Activated CD8-positive, alpha-beta memory T cell treated with anti-CD3 and anti-CD28 coated beads, Interleukin-2, amount 50 U/mL, for 48 hours (primary cell): ENCODE measurements at places on chromosomes 12 and 14.

DNA sequence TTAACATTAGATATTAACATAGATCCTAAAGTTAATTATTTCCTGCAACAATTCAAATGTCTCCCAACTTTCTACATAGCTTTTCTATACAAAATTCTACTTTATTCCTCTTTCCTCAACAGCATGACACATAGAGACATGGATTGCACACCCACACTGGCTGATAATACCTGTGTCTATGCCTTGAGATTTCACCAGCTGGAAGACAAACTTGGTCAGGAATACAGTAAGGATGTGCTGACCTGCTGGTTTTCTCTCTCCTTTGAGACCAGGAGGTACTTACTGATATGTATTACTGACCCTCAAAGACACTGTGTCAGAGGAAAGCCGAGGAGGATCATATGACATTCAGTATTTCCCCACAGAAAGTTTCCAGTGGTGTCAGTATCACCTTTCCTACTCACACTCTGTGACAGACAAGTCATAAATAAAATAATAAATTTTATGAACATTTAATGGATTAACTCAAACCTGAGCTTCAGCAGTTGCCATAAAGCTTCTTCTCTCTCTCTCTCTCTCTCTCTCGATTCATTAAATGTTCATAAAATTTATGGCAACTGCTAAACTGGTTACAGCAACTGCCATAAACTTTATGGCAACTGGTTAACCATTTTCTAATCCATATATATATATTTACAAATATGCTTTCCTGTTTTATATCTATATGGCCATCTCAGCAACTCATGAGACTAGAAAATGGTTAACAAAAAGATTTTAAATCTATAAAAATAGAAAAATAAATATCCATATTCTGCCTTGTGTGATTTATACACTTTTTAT is 22.7 kb downstream of the EIF2S3B start:
- no peak for DNase-seq

DNA sequence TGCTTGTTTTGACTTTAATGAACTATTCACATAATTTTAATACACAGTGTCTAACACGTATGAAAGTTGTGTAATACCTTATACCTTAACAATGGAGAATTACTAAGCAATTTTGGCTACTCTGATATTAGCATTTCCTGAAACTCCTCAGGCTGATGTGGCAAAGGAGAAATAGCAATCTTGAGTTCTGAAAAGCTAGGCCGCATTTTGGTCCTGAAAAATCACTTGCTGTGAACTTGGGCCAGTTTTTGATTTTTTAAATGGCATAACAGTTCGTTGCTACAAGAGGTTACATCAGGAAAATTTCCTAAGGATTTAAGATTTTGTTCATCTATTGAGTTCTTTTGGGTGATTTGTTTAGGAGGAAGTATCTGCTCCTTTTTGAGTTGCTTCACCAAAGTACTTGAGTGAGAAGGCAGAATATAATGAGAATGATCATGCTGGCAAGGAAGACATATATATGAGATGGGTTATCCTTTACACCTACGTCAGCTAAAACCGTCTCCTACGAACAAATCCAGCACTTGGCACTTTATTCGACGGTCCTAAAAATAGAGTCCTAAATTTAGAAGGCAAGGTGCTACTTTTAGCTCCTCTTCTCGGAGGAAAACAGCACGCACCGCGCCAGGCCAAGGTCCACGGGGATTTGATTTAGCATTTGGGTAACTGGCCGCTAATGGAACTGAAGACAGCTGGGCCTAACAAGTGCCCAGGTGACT is 32.2 kb downstream of the MIA2 start:
- DNase-seq, result no peak

DNA sequence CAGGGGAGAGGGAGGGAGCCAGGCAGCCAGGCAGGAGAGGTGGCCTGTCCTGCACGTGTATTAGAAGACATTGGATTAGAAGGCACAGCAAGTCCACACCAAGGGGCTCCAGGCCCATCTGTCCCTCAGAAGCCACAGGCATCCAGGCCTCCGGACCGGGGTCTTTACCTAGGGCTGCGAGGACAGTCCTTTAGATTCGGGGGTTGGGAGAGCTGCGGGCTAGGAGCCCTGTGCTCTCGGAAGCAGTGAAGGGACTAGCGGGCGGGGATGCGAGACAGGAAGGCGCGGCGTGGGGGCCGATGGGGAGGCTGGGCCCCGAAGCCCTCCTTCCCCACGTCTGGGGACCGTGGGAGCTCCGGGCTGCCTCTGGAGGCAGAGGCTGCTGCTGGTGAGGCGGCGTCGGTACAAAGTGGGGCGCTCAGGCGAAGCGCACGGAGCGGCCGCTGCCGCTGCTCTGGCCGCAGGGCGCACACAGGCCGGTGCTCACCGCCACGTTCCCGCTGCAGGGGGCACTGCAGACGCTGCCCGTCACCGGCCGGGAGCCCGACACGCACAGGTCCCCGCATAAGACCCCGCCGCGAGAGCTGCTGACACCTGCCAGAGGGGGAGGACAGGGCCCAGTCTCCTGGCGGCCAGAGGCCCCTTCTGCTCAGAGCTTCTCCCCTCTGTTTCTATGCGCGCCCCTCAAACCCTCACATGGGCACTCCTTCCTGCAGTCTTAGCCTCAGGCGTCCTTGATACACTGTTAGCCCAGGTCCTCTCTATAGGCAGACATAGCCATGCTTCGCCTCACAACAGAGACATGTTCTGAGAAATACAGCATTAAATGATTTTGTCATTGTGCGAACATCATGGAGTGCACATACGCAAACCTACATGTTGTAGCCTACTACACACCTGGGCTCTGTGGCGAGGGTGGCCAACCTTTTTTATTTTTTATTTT is 17.3 kb downstream of the KRT7 start:
- DNase-seq, result peak; percentile 51

DNA sequence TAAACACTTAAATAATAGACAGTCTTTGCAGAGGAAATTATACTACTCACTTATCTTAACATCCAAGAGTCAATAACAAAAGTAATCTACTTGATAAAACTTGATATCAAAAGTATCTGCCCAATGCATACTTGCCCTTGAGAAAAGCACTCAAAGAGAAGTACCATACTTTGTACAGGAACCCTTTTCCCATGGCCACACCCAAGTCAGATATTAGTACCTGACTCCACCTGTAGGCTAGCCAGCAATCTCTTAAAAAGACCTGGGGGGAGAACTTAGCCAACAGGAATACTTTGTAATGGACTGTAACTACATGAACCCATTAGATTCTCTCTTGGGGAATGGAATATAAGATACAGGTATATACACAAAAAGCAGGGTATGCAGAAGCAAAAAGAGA is 99.6 kb upstream of the HECTD1 start:
- no peak for DNase-seq

GRCh38 chr14:89667983-89668382 is 250.9 kb upstream of the FOXN3 start:
- no peak for DNase-seq

DNA sequence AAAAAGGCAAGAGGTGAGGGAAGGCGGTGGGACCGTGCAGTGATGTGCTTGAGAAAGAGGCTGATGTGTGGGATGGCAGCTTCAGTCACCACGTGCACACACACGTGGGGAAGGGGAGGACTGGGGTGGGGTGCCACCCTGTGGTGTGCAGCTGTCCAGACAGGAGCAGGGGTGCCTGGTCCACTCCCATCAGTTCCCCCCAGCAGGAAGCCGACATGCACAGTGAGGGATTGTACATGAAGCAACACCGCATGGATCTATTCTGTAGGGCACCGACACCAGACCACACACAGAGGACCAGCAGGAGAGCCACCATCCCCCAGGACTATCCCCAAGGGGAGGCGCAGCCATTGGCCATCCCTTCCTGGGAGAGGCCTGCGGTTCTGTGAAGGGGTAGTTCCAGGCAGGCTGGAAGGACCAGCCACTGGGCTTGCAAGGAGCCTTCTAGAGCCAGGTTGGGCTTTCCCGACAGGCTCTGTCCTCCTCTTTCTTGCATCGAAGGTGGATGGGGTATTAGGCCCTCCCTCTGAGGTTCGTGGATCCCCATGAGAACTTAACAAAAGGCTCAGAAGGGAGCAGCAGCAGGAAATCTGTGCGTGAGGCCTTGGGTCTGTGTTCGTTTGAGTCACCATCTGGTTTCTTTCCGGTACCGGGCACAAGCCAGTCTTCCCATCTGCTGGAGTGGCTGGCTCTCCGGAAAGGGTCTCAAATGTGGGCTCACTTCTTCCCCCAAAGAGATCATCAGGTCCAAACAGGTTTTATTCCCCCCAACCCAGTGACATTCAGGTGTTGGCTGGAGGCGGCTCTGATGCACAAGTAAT is 59.8 kb downstream of the PLEKHG3 start:
- no peak for DNase-seq

GRCh38 chr12:9730011-9730410 is 2.9 kb downstream of the CLECL1 start:
- DNase-seq, result no peak

- no peak for DNase-seq
Measured at GRCh38 chr12:121424624-121424975, 24.7 kb downstream of the RNF34 start.

DNA sequence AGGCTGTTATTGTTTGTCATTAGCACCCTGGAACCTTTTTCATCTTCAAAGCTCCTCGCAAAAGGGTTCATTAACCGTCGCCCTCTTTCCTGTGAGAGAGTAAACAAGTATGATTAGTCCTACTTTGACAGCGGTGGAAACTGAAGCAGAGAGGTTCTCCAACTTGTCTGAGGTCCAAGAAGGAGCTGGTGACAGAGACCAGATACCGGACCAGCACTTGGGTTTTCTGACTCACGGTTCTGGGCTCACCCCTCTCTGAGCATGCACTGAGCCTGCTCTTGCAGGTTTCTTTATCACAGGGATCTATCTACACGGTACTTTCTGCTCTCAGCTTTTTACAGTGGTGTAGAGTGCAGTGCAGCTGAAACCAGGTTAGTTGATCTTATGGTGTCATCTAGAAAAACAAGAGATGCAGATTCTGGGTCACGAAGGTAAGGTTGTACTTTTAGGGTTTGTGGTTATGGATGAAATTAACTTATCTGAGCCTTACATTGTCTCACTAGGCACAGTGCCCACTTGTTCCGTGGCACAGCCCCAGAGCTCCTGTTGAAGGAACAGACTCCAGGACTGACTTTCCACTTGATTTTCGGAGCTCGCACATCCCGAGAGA is 62.1 kb downstream of the PPP2R5C start:
- DNase-seq, result peak; percentile 83

GRCh38 chr12:53805791-53806190 is 54.0 kb upstream of the CISTR start:
- no peak for DNase-seq

DNA sequence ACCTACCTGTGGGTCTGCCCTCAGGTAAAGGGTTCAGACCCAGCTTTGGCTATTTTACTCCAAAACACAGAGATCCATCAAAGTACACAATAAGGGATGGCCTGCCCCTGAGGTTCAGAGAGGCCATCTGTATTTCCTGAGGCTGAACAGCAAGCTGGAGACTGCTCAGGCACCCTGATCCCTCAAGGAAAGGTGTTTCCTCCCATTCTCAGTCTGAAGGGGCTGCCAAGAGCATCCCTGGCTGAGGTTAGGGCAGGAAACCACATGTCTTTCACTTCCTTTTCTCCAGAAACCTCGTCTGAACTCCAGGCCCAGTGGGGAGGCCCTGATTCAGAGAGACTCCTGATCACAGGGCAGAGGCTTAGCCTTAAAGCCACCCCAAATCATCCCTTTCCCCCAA is 1.5 kb downstream of the RILPL1 start:
- no peak for DNase-seq

DNA sequence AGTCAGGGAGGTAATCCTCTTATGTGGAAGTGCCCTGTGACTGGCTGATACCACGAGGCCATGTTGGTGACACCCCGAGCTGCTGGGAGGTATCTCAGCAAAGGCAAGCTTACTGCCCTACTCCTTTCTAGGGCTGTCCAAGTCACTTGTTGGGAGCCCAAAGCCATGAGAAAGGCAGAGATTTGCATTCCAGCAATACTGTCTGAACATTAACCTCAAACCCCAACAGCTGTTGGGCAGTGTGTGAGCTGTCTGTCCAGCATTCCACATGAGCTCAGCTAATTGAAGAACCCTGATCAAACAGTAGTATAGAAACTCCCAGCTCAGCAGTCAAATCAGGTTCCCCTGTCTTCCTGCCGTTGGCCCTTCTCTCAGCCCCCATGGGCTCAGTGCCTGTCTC is 9.2 kb downstream of the ABHD4 start:
- DNase-seq, result no peak

- DNase-seq, result no peak
Measured at GRCh38 chr12:56103823-56104108, 593 bp upstream of the PA2G4 start.

GRCh38 chr14:85218982-85219381 is 311.0 kb upstream of the FLRT2 start:
- no peak for DNase-seq

GRCh38 chr12:55017416-55017925 is 2.3 kb upstream of the NEUROD4 start:
- DNase-seq, result no peak

DNA sequence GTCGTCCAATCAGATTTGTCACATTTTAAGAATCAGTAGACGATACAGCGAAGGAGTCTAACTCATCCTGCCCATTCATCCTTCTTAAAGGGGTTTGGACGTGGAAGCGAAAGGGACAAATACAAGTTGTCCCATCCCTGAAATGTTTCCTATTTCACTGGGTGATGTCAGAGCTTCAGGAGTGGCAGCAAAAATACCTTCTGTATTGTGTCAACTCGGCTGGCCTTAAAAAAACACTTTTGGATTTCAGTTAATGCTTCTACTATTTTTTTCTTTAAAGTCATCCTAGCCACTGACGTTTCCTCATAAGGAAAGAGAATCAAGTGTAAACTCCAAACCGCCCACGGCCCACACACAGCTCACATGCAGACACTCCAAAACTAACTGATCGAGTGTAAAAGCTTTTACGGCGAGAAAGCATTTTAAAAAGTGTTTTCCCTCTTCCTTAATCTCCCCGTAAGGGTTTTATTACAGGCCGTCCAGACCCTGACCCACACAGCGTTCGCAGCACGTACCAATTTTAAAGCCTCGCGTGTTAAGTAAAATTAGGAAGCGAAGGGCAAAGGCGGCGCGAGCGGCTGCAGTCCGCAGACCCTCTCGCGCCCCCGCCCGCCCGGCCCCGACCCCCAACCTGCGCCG is 593 bp downstream of the CFL2 start:
- DNase-seq, result peak; percentile 61

- no peak for DNase-seq
Measured at GRCh38 chr14:24032727-24033418, 18.9 kb upstream of the CARMIL3 start.

DNA sequence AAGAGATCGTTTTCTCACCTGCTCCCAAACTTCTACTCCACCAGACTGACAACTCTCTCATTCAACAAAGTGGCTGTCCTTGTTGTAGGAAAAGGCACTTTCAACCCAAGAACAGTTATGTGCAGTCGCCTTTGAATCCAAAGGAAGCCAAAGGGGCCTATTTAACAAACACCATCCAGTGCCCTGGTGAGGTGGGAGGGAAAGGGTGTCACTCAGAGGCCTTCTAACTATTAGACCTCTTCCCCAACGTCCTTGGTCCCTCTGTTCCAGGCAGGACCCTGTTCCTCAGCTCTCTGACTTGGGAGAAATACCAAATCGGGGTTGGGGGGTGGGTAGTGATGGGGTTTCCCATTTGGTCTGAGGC is 3.2 kb downstream of the SIX4 start:
- no peak for DNase-seq

GRCh38 chr12:100520048-100520769 is 46.5 kb downstream of the NR1H4 start:
- DNase-seq, result no peak

- DNase-seq, result no peak
Measured at GRCh38 chr14:102568115-102568614, 24.3 kb upstream of the RCOR1 start.

GRCh38 chr12:4828176-4828575 is 81.5 kb upstream of the KCNA1 start:
- no peak for DNase-seq
